Stimulated activated CD4-positive, alpha-beta T cell treated with anti-CD3 and anti-CD28 coated beads, Interleukin-4, amount 100 ng/mL, for 24 hours (primary cell): ENCODE measurements at places on chromosomes 13 and 19.

GRCh38 chr13:42895776-42896175 lies 96.3 kb downstream of the EPSTI1 start:
- no peak for DNase-seq

- DNase-seq = no peak
Measured at GRCh38 chr13:102606537-102607309, 9.9 kb downstream of the TPP2 start.

DNA sequence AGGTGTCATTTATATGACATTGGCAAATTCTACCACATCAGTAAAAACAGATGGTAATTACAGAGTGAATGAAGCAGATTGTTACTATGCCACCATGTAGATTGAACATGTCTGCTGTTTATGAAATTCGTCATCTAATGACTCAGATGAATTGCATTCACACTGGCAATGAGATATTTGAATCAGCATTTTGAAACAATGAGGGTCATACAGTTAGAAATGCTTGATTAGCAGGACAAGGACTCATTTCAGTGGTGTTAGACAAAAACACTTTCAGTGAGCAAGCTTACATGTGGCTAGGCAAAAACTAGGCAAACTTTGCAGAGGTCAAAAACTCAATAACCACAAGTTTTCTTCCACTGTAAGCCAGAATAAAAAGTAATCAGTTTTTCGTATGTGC lies 1165.0 kb downstream of the SLITRK1 start:
- DNase-seq = no peak

DNA sequence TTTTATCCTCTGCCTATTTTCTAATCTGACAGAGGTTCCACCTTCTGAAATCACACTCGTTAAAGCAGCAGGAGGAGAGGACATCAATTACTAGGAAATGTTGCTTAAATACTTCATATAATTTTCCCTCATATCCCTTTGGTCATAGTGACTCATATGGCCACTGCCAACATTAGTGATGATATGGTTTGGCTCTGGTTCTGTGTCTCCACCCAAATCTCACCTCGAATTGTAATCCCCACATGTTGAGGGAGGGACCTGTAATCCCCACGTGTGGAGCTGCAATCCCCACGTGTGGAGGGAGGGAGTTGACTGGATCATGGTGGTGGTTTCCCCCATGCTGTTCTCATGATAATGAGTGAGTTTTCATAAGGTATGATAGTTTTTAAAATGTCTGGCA lies 618.4 kb upstream of the SLITRK5 start:
- no peak for DNase-seq

DNA sequence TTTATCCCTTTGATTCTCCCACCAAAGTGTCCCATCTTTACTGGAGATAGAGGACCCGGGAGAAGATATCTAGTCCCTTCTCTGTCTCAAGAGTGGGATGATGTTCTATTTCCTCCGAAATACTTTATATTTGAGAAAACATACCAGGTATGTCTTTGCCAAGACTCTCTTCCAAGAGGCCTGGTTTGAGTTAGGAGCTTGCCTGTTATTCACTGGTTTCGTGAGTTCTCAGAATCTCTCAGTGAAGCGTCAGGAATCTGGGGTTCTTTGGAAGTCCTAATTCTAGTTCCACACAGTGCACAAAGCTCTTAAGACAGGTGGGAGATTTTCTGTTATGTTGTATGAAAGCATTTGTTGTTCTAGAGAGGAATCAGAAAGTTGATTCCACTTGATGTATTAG lies 182.0 kb downstream of the DNAJC15 start:
- DNase-seq = no peak

DNA sequence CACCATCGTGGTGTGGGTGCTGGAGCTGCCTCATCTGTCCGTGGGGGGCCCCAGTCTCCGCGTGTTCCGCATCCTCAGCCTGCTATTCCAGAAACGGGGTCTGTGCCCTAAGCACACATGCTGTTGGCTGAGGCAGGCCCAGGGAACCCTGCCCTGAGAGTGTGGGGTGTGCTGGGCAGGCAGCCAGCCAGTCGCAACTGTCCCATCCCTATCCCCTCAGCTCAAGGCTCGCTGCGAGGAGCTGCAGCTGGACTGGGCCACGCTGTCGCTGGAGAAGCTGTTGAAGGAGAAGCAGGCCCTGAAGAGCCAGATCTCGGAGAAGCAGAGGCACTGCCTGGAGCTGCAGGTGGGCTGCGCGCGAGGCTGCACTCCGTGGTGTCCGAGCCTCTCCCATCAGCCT lies 21.9 kb downstream of the PLEKHJ1 start:
- no peak for DNase-seq

- no peak for DNase-seq
Measured at GRCh38 chr13:113731192-113732175, 27.5 kb upstream of the TMEM255B start.

DNA sequence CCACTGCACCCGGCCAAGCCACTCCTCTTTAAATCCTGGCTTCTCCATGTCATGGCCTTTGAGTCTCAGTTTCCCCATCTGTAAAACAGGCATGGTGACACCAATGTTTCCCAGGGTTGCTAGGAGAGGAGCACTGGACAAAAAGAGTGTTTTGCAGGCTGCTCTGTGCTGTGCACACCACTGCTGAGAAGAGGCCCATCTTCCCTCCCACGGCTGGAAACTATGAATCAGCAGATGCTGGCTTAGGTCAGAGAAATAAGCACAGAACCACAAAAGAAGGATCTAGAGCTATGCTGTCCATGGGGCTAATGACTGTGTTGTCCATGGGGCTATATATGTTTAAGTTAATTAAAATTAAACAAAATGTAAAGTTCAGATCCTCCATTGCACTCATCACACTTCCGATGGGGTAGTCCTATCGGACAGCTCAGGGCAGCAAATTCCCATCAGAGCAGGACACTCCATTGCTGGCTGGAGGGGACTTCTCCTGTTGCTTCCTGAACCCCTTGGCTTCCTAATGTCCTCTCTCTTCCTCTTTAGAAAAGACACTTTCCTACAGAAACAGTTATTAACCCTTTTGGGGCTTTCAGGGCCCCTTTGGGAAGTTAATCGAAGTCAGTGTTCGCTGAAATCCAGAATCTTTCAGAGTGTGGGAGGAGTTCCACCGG lies 37.1 kb downstream of the TSHZ3 start:
- peak; percentile 44 for DNase-seq

DNA sequence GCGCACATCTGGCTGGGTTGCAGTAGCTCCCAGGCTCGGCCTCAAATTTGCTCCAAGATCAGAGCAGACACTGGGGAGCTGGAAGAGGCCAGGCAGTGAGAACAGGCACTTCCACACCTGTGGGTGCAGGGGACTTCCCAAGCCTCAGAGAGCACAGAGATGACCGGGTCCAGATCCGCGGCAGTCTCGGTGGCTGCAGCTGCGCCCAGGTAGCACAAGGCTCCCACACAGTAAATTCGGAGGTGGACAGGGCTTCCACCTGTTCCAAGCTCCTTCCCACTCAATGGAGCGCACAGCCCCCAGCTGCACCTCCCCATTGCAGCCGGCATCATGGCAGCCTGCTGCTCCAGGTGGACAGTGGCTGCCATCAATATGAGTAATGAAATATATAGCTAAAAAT lies 1417.4 kb upstream of the SLC10A2 start:
- no peak for DNase-seq

DNA sequence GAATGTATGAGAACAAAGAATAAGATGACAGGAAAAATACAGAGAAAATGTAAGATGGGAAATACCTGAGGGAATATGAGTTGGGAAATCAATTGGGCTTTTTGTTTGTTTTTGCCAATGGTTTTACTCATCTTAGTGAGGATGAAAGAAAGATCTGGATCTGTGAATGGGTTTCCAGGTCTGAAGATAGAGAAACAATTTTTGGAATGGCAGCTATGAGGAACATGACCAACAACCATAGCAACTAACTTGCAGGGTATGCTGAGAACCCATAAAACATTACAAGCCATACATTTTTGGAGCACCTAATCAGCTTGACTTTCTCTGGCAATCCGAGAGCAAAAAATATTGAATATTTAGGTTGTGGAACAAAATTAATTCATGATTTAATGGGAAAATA lies 290.0 kb downstream of the KCTD12 start:
- DNase-seq = no peak

DNA sequence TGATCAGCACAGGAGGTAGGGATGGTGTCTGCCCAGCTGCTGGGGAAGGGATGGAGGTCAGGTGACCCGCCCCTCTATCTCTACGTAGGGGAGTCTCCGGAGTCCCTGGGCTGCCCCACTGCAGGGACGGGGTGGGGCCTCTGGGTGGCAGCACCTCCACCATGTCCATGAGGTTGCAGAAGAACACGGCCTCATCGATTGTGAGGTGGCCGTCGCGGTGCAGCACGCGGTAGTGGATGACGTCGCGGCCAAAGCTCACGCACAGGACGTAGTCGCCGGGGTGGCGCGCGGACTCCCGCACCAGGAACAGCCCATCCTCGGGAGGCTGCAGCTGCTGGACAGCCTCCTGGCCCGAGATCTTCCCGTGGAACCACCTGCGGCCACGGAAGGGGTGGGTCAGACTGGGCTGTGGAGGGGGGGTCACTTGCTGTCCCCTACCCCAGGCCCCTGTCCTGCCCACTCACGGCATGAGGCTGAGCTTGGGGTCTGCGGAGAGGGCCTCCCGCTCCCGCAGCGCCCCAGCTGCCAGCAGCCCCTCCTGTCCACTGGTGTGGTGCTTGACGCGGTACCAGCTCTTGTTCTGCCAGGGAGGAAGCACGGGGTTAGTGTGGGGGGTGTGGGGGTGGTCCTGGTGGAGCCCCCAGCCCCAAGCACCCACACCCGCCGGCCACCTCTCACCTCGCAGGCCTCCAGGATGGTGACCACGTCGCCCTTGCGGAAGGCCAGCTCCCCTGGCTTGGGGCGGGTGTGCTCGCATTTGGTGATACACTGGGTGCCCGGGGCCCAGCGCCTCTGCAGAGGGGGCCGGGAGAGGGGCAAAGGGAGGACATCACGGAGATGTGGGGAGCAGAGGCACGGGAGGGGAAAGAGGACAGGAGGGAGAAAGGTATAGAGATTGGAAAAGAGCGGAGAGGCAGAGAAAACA lies 2.3 kb downstream of the MATK start:
- peak; percentile 44 for DNase-seq

DNA sequence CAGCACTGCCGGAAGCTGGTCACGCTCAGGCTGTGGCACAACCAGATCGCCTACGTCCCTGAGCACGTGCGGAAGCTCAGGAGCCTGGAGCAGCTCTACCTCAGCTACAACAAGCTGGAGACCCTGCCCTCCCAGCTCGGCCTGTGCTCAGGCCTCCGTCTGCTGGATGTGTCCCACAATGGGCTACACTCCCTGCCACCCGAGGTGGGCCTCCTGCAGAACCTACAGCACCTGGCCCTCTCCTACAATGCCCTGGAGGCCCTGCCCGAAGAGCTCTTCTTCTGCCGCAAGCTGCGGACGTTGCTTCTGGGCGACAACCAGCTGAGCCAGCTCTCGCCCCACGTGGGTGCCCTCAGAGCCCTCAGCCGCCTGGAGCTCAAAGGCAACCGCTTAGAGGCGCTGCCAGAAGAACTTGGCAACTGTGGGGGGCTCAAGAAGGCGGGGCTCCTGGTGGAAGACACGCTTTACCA lies 3.2 kb upstream of the MAP2K7 start:
- no peak for DNase-seq

GRCh38 chr19:40228346-40228745 lies 1.9 kb upstream of the CCNP start:
- DNase-seq = no peak

- DNase-seq = no peak
Measured at GRCh38 chr13:78238911-78239310, 320.3 kb upstream of the EDNRB start.

DNA sequence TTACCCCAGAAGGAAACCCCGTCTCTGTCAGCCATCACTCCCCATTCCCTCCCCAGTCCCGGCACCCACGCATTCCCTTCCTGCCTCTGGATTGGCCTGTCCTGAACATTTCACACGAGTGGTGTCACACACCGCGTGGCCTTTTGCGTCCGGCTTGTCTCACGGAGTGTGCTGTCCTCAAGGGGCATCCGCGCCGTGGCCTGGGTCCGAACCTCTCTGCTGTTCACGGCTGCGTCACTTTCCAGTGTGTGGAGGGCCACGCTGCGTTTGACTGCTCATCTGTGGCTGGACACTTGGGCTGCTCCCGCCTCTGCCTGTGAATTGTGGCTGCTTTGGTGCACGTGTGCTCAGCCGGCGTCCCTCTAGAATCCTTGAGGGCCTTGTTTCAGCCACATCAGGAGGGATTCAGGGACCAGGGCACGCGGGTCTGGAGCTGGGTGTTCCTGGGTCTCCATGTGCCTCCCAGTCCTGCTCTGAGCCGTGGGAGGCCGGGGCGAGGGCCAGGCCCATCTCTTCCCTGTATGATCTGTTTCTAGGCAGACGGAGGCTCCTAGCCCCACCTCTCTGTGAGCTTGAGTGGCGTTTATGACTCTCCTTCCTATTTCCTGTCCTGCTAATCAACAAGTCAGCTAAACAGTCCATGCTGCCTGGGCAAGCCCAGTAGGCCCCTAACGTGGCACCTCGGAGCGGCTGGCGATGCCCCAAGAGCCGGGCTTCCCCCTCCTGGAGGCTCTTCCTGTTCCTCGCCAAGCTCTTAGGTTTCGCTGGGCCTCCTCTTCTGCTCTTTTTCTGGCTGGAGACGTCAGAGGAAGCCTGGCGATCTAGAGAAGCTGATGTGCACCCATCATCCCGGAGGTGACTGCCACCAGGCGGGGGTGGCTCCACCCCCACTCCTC lies 8.1 kb downstream of the STK11 start:
- DNase-seq = peak; percentile 53

DNA sequence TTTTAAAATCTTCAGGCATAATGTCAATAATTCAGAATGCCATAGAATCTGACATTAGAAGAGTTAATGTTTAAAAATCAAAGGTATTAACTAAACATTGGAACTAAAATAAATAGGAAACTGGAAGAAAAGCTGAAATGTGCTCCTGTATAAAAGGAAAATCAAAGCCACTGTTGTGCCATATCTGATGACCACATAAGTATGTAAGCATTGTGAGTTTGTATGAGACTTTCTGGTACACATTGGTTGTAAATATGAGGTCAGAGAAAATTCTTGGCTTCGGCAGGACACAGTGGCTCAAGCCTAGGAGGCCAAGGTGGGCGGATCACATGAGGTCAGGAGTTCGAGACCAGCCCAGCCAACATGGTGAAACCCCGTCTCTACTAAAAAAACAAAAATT lies 48.3 kb upstream of the INTS6 start:
- no peak for DNase-seq

DNA sequence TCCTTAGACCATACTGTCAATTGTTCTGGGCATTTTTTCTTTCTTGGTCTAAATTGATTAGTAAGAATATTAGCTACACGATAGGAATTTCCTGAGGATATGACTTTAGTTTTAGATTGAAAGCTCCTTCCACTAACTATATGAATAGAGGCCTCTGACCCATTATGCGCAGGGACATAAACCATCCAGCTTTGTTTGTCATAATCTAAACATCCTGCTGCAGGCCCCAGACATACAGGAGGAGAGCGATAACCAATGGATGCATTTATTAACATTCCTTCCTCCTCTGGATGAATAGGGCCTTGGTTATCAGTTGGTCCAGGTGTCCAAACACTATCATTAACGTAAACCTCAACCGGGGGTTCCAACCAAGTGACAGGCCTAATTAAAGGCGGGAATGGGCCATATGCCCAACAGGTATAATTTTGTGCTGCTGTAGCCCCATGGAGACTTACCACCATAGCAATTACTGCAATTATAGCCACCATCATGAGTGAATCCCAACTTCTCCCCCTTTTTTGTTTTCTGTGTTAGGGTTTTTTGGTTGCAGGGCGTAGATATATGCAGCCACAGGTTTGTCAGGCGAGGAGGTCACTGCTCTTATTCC lies 32.6 kb downstream of the CLEC4M start:
- no peak for DNase-seq

GRCh38 chr13:42355092-42355485 lies 83.1 kb downstream of the AKAP11 start:
- DNase-seq = peak; percentile 72

- DNase-seq = no peak
Measured at GRCh38 chr13:77412116-77412635, 85.3 kb upstream of the MYCBP2 start.

- no peak for DNase-seq
Measured at GRCh38 chr19:44677019-44677811, 5.9 kb downstream of the CEACAM19 start.
